GM10248 (cell line): ENCODE measurements at places on chromosomes 7 and 10.

DNA sequence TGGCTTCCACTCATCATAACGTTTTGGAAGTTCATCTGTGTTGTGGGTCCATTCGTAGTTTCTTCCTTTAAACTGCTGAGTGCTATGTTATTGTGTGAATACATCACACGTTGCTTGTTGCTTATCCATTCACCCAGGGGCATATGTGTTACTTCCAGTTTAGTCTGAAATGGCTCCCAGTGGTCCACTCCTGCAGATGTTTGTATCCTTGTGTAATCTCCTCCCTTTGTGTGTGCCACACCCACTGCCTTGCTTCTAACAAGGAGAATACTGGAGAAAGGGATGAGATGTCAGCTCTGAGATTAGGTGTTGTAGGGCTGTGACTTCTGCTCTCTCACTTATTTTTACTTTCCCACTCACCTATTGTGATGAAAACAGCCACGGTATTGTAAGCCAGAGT is 239.1 kb upstream of the HABP2 start:
- no peak for DNase-seq

DNA sequence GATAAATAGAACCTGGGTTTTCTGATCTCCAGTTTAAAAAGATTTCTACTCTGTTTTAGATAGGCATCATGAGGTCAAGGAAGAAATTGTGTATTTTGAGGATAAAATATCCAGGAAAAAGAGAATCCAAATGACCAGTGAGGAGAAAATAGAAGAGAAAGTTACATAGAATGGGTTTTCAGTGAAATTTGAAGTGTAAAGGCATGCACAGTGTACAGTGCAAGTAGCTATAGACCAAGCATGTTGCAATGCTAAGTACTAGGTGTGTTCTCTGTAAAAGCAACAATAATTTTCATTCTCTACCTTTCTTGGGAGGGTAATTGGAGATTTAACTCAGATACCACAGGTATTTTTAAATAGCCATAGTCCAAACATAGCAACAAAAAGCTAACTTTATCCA is 22.6 kb downstream of the CDK1 start:
- no peak for DNase-seq

DNA sequence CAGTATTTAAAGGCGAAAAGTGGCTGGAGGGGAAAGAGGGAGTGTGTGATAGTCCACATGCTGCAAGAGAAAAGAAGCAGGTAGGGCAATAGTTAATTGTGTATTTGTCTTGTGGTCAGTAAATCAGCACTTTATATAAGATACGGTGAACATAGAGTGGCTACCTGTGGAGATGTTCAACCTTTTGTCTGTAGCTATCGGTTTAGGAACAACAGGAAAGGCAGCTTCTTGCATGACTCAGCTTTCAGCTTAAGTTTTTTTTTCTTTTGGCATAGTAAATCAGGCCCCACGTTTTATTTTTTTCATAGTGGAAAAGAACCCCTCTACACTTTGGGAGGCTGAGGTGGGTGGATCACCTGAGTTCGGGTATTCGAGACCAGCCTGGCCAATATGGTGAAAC is 14.2 kb upstream of the MTPN start:
- DNase-seq: no peak

DNA sequence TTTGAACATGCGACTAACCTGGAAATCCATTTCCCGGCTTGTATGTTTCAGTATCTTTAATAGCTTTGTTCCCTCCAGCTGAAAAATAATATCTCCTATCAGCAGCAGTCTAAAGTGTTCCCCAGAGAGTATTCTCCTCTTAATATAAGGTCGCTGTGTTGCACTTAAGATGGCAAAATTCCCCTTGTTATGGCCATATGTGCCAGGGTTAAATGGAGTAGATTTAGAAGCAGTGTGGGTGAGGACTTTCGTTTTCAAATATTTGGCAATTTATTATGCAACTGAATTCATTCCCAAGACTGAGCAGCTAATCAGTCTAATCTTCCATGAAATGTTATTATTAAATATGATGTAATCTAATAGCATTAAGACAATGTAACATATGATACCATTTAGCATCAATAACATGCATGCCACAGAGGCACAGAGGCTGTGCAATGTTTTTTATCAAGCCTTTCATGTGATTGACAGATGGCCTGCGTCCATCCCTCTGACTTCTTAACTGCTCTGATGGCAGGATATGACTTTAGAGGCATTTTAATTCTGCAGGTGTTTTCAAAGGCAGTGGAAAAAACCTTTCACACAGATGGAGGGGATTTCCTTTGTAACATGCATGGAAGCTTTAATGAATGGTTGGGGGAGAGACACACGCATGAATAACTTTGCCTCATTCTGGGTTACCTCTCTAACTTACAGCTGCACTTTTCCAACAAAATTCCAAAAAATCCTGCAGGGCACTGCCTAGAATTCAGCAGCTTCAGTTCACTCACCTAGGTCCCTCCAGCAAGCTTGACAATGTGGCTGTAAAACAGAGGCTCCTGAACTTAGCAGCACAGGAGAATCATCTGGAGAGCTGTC is 55.1 kb upstream of the ZPBP start:
- DNase-seq: peak; percentile 43

DNA sequence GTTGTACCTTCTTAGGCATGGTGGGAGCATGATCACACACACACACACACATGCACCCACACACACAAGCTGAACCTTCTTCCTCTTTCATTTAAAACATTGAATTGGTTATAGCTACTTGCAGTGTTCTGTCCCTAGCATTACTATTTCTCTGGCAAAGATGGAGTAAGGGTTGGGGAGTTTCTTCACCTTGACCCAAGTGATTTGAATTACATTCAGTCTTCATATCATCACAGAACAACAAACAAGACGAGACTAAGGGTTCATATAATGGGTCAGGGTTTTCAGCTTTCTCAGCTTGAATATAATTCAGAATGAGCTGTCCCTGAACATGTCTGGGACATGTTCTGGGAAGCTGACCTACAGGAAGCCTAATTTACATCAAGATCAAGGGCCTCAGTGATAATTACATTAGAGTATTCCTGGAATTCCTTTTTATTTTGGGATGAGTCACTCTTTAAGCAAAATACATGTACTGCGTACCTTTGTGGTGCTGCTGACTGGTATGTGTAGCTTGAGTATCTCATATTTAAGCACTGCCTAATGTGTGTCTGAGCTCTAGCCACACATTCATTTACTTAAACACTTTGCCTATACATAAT is 213.5 kb upstream of the TMEM229A start:
- DNase-seq: no peak

DNA sequence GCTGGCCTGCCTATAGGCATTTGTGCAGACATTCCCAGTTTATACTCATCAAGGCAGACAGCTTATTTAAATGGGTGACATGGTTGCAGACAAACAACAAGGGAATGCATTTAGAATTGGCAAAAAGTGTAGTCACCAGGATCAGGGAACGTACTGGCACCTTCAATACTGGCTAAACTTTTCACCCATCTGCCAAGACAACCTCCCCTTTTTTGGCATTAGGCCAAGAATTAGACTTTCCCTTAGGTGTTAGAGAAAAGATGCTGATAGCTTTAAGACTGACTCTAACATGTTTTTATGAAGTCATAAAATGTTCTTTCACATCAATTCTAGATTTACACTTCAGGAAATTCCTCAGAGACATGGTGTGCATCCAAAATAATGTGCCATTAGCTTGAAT is 365.9 kb downstream of the PHTF2 start:
- no peak for DNase-seq

DNA sequence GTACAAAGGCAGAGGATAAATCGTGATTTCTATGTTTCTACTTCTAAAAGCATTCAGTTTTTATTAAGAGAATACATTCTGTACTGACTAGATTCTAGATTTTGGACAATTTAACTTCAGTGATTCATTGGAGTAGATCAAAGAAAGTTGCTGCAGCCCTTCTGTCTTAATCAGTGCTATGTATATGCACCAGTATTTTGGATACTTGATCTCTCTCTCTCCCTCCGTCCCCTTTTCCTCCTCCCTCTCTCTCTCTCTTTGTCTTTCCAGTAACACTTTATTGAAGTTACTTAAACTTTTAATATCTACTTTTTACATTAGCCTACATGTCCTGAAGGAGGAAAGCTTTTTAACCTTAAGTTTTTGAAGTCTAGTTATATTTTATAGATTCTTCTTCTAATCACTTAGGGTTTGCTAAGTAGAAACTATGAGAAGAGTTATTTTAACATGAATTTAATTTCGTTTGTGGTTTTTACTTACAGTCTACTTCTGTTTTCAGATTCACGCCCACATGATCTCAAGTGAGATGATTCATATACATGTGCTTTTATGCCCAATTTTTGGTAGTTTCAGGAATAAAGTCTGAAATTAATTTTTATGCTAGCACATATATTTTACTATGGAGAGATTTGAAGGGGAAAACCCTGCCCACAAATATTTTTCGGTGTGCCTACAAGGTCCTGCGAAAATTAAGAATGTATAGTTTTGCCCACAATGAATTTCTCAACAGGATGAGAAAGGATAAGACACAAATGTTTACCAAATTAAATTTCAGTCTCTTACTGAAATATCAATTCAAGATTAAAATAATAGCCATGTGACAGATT is 9.1 kb downstream of the MDFIC start:
- DNase-seq: no peak
